Cardiac muscle cell (in vitro differentiated cells and primary cell): ENCODE measurements at places on chromosomes 1 and 21. TPM values are rescaled to one million over a fixed set of nuclear protein-coding genes. Genes with fewer than 3 reads are reported as not detected.

The TTLL7 gene
- total RNA-seq: 3.8 and 7.8 TPM in 2 replicates

The LRRC71 gene
- total RNA-seq: 0.11 and 0.45 TPM in 2 replicates

The RNU1-1 gene
- total RNA-seq: under 0.01 TPM in 2 replicates

The PLA2G2D gene
- not detected in 2 replicates for total RNA-seq

- no peak for DNase-seq
Observed at GRCh38 chr1:205604825-205605505, 26.8 kb downstream of the ELK4 start.

DNA sequence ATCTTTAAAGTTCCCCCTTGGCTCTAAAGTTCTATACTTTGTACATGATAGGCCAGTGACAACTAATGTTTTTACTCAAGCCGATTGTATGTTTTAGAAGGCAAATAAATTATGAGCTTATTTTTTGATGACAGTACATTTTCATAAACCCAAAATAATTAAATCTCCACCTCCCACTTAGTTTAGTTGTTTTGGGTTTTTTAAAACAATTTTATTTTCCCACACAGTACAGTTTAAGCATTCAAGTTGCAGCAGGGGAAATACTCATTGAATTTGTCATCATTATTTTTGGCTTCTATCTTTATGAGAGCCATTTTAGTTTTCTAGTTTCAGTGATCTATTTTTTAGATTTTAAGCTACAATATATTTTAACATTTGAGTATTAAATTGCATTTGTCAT, 93.6 kb downstream of the OLFML2B start:
- peak; percentile 31 for DNase-seq

DNA sequence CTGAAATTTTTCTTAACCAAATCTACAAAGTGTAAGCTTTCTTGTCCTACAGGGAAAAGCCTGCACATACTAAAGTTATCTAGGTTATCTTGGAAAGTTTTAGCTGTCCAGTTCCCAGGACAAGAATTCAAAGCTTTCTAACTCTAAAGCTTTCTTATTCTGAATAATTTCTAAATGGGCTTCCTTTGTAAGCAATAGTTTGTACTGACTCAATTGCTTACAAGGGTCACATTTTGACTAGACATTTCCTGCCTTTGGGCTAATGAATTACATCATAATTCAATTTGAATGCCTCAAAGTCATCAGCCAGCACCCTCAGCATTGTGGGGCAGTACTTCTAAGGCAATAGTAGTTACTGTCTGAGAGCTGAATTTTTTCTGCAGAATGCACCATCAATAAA, 223.0 kb downstream of the LTN1 start:
- DNase-seq: no peak

- DNase-seq: no peak
Observed at GRCh38 chr1:26827106-26827604, 667 bp downstream of the ZDHHC18 start.

GRCh38 chr21:29660047-29660720, 279.6 kb downstream of the GRIK1 start:
- DNase-seq: no peak

DNA sequence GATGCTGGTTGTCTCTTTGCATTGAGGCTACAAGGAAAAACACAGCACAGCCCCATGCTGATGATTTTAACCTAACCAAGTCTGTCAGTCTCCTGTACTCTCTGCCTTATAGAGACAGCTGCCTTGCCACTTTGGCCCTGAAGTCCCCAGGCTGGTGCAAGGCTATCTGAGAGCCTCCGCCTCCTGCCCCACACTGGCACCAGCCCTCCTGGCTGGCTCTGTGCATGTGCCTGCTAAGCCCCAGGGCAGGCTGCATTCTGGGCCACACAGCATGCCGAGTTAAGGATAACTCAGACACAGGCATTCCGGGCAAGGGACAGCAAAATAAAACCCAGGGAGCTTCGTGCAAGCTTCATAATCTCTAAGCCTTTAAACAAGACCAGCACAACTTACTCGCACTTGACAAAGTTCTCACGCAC, 910 bp downstream of the RUNX1 start:
- DNase-seq: no peak

DNA sequence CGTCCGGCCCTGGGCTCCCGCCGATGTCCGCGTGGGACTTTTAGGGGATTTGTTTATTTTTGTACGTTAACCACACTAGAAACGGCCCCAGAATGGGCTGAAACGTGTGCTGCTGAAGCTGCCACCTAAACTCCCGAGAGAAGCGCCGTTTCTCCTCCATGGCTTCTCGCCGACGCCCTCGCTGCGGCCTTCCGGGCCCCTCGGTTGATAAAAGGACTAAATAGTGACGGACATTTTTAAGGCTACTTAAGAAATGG, 678 bp upstream of the PTTG1IP start:
- no peak for DNase-seq

DNA sequence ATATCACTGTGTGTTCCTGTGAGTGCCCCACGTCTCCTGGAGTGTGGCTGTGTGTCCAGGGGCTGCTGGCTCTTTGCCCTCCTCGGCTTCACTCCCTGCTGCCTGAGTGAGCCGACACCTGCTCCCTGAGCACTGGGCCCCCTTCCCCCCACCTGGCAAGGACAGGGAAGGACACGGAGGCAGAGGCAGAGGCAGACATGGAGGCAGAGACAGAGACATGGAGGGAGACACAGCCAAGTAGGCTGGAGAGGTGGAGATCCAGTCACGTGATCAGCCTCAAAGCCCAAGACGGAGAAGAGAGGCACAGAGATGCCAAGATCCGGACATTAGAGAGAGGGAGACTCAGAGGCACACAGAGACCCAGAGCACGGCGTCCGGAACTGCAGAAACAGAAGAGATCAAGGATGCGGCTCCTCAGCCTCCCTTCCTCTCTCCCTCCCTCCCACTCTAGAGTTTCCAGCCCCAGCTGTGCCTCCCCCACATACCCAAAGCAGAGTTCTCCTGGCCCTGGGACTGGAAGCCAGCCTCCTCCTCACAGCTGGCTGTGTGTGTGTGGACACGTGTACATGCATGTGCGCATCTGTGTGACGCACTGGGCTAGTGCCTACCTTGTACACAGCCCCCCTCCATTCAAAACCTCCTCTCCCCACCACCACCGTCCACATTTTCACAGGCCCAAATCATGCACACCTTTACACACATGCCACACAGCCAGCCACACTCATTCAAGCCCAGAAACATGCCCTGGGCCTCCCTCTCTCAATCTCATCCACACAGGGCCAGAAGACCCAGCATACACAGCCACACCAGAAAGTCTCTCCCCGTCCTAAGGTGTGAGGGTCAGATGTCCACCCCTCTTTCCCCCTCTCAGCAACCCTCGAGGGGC, 39.1 kb upstream of the WASF2 start:
- DNase-seq: peak; percentile 90
